ENCODE measurements at places on chromosomes 5 and 9.

- DNase-seq, result no peak
These were observed 76.8 kb downstream of the TRIO start for GRCh38 chr5:14219800-14220512.

DNA sequence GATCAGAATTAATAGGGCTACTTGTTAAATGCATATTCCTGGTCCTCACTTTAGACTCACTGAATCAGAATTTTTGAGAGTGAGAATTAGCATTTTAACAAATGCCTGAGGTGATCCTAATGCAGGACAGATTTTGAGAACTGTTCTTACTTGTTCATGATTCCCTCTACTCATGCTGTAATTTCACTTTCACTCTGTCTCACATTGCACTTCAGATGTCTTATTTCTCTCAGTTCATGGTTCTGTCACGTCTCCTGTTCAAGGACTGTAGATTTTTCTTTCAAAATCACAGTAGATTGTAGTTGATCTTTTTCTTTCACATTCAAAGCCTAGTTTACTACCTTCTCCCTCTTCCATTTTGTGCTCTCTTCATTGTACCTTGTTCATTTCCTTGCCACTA is 54.3 kb downstream of the ADGRV1 start:
- no peak for DNase-seq

DNA sequence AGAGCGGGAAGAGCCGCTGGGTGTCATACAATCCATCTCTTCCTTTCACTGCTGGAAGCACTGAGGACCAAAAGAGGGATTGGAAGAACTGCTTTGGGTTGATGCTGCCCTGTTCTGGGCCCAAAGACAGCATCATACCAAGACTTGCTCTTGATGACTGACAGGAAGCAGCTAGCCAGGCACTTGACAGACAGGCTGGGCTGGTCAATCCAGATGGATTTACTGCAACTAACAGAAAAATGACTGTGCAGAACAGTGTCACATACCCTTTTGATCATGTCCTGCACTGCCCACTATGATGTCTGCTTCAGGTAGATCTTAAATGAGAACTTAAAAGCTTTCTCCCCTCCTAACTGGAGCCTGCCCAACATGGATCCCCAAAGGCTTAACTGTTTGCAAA is 157.6 kb downstream of the CRB2 start:
- no peak for DNase-seq

- no peak for DNase-seq
These were observed 6.7 kb upstream of the SPATA31E1 start for GRCh38 chr9:87875831-87876545.

DNA sequence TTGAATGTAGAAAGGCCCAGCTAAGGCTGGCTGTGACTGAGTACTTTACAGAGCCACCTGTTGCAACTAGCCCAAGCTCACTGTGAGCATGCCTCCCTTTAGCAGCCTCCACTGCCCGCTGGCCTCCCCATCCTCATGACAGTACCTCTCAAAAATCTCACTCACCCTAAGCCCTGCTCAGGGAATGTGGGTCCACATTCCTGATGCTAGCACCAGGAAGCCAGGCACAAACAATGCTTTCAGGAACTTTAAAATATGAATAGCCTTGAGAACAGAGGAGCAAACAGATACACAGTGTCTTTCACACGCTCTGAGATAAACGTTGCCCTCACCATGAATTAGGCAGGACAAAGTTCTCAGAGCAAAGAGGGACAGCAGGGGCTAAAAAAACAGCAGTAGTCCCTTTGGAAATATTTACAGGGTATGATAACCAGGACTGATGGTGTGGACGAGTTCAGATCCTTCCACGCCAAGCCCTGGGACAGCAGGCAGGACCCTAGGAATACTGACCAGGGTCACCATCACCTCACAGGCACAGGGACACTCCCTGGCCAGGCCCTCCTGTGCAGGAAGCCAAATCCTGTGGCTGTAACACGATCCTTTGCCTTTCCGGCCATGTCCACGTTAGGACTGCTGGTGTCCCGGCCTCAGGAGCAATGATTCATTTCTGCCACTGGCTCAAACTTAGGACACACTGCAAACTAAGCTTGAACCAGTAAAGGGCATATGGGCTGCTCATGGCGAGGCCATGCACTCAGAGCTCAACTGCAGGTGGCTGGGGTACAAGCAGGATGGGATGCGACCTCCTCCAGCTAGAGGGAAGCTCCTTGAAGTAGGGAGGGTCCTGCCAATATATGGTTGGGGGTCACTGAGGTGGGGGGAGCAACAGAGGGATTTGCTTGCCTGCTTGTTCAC is 9.6 kb downstream of the ACSL6 start:
- DNase-seq, result no peak
